DMS79 (cell line): ENCODE measurements at places on chromosomes 2 and 18.

DNA sequence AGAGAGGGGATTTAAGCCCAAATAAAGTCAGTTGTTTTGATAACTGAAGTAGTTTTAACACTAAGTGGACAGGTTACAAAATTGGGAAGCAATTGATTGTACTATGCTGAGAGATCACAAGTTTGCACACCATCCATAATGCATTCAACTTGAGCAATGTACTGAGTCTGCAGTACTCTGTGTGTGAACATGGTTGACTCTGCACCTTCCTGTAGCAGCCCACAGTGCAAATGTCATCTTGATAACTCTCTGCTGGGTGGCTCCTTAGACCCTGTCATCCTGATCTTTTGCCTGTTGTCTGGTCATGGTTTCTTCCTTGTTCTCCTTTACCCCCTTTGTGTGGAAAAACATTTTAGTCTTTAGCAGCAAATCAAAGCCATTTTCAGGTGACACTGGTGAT lies 168.0 kb downstream of the ARHGAP15 start:
- no peak for DNase-seq

GRCh38 chr2:4356541-4356940 lies 653.2 kb downstream of the DCDC2C start:
- no peak for DNase-seq

GRCh38 chr2:102273619-102274211 lies 37.6 kb upstream of the IL1RL1 start:
- no peak for DNase-seq

- DNase-seq: no peak
These were observed 10.9 kb upstream of the MYOM1 start for GRCh38 chr18:3230401-3231334.

DNA sequence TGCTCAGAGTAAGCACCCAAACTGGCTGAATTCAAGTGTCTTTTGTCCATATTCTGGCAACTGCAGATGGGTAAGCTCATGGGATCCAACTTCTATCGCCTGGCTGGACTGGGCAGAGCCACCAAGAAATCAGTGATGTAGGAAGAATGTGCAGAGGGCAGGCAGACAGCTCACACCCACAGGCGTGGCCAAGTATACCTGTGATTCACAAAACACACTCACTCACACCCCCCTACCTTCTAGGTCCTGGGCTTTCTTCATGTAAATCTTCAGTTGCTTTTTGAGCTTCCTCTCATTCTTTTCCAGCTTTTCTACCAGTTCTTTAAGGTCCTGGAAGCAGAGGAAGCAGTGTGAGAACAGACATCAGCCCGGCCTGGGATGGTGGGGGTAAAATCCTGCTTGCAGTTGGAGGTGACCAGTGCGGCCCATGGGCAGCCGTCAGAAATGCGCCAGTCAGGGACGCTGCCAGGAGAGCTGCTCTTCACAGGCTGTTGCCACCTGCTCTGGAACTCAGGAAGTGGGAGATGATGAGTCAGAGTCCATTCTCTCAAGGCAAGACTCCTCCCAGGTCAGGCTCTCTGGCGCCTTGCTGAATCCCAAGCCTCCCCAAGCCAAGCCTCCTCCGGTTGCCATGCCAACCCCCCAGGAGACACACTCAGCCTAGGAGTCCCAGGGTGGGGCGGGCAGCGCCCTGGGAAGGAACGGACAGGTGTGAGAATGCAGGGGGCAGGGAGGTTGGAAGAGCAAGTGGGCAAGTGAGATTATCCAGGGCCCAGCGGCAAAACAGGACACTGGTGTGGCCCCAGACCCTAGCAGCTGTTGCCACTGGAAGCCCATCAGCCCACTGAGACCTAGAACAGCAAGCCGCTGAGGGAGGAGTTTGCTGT lies 36.2 kb upstream of the ACAA2 start:
- peak; percentile 97 for DNase-seq

GRCh38 chr2:230326453-230327417 lies at the start of gene SP140L:
Gene SP140L (plus strand): TSS chr2:230327193. CDS start chr2:230327270, 77 bp downstream.
- no peak for DNase-seq

DNA sequence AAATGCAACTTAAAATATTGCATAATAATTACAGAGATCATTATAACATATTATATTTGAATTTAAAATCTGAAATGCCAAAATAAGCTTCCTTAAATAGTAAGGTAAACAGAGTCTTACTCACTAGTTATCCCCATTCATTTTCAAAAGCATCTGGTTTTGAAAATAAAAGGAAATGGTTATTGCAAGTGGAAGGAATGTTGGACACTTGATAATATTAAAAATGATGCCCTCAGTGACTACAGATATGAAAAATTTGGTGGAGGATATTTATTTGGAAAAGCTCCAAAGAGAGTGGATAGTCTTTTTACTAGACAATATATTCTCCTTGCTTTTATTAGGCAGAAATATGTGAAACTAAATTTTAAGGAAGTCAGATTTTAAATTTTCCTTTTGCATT lies 39.7 kb downstream of the CDH19 start:
- no peak for DNase-seq

DNA sequence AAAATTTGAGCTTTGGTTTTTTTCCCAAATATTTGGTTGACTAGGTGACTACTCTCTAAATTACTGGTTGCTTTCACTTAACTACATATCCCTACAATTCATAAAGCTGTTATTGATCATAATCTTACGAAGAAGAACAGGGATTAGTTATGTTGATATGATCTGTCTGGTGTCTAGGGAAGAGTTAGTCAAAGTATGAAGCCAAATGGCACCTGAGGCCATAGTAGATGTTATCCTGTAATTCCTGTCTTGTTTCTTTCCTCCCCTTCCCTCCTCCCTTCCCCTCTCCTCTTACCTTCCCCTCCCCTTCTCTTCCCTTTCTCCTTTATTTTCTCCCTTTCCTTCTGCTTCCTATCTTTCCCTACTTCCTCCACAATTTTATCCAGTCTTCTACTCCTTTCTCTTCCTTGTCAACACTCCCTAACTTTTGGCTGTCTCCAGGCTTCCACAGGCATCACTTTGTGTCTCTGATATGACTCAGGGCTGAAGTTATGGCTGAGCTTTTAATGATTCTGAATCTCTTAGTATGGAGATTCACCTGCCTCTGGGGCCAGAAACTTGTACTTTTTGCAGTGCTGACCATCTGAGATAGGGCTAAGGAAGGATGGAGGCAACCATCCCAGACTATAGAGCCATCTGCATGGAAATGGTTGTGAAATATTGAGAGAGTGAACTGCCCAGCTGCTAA lies 149.9 kb upstream of the TCF4 start:
- DNase-seq: no peak
